ENCODE measurements at places on chromosomes 2 and 18.

DNA sequence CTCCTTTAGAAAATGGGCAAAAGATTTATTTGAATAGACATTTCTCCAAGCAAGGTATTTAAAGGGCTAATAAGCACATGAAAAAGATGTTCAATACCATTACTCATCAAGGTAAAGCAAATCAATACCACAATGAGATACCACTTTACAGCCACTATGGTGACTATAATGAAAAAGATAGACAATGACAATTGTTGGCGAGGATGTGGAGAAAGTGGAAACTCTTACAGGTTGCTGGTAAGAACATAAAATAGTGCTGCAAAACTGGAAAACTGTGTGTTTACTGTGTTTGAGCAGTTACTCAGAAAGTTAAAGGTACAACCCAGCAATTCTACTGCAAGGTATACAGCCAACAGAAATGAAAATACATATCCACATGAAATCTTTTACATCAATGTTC is 31.9 kb upstream of the RNU4ATAC start:
- DNase-seq, result no peak

DNA sequence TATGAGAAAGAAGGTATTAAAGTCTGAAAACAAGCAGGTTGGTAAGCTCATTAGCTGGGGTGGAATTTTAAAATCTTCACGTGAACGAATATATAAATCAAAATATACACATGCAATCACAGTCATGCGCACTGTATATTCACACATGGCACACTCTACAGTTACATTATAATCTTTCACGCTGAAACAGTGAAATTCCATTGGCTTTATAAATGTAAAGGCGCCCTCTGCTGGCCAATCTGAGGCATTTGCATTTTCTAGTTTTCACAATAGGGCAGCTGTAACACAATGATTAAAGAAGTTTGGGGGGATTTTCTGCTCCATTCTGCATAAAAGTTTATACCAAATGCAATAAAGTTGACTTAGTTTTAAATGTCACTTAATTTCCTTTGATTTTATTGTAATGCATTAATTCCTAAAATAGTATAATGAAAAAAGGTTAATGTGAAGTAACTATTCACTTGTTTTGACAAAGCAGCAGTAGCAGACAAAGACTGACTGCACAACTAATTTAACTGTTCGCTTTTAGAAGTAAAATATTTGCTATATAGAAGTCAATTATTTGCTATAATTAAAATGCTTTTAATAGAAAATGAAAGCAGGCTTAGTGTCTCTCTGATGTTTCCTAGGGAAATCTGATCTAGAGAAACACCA is 17.2 kb downstream of the IFIH1 start:
- DNase-seq, result peak; percentile 54

GRCh38 chr2:209367075-209367747 is 56.6 kb upstream of the MAP2 start:
- no peak for DNase-seq

DNA sequence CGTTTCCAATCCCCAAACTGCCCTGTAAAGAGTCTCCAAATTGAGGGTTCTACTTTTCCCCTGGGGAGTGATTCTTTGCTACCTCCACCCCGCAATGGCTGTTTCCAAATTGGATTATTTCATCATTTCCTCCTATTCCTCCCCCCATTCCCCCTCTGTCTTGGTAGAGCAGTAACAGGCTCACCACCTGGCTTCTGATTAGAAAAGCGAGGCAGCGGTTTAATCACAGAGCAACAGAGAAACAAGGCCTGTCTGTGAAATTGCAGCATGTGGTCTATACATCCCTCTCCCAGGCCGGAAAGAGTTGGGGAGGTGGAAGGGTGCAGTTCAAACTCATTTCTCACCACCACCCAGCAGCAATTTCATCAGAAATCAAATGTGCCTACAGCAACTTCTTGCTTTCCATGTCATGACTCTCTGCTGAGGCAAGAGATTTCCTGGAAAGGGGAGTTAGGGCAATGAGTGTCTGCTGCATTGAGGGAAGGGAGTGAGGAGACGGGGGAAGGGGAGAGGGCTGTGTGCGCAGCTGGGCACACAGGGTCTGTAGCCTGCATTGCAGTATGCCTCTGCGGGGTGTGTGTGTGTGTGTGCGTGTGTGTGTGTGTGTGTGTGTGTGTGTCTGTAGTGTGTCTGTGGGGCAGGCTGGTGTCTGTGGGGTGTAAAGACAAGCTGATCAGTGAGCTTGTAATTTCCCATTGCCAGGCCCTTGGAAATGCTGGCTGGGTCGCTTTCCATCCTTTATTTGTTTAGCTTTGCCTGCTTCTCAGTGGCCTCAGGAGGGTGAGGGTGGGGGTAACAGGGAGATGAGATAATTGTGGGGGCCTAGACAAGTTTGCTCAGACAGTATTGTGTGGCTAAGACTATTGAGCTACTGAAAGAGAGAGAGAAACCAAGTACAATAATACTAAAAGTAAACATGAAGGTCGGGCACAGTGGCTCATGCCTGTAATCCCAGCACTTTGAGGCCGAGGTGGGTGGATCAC is 13.5 kb upstream of the IGFBP2 start:
- DNase-seq, result no peak

GRCh38 chr2:99297994-99298393 is 3.0 kb downstream of the LYG1 start:
- DNase-seq, result no peak

GRCh38 chr2:148209603-148210002 is 188.7 kb downstream of the MBD5 start:
- DNase-seq, result no peak

GRCh38 chr2:178804791-178805190 is 2.4 kb downstream of the TTN start:
- no peak for DNase-seq

GRCh38 chr2:167784084-167784425 is 463.3 kb downstream of the STK39 start:
- DNase-seq, result no peak

DNA sequence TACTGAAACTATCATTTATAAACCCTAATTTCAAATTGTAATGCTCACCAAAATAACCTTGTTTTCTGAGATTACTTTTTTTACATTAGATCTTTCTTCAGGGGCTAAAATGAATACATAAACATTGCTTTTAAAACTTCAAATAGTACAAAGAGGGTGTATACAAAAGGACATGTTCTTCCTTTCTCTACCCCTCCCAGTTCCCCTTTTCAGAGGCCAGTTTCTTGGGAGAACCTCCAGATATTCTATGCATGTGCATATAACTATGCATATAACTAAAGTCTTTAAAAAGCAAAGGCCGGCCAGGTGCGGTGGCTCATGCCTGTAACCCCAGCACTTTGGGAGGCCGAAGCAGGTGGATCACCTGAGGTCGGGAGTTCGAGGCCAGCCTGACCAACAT is 10.6 kb upstream of the FAM117B start:
- no peak for DNase-seq

DNA sequence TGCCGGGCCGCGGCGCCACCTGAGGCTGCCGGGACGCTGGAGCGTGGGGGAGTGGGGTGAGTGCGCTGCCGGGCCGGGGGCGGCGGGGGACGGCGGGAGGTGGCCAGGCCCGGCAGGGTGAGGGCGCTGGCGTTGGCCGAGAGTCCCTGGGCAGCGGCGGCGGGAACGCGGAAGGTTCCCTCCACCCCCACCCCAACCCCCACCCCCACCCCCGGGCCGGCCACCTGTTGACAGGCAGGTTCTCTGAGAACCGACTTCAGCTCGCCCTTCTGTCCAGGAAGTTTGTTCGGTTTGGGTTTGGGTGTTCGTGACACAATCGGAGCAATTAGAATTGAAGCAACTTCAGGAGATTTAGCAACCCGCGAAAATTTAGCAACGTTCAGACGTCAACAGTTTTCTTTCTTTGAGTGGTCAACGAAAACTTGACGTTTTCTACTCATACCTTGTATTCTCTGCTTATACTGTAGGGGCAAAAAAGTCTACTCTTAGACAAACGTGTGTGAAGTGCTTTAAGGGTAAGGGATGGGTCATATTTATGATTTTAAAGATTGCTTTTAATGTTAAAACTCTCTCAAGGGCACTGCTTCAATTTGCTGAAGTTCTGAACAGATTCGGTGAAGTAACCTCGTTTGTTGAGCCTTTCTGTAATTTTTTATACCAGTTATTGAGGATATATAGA is 9.3 kb downstream of the OTX1 start:
- no peak for DNase-seq

GRCh38 chr18:27449104-27449503 is 264.0 kb upstream of the CHST9 start:
- DNase-seq, result no peak

DNA sequence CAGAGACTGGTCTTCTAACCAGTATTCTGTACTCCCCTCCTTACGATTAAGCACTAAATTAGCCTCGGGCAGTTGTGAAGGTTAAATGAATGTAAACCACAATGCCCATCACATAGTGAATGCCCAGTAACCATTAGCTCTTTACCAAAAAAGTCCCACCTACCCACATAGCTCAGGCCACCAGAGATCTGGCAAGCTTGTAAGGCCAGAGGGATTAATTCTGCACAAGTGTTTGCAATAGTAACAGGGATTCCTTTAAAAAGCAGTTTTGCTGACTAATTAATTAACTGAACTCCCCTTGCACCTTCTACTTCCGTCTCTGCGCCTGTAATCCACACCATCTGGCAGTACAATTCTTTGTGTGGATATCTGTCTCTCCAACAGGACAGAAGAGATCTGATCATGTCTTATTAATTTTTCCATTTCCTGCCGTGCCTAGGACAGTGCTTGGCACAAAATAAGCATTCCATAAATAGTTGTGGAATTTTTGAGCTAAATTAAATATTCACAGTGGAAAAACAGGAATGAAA is 36.2 kb upstream of the IGFBP2 start:
- DNase-seq, result peak; percentile 62

GRCh38 chr2:70934981-70935380 is 719 bp upstream of the ATP6V1B1 start:
- DNase-seq, result no peak

DNA sequence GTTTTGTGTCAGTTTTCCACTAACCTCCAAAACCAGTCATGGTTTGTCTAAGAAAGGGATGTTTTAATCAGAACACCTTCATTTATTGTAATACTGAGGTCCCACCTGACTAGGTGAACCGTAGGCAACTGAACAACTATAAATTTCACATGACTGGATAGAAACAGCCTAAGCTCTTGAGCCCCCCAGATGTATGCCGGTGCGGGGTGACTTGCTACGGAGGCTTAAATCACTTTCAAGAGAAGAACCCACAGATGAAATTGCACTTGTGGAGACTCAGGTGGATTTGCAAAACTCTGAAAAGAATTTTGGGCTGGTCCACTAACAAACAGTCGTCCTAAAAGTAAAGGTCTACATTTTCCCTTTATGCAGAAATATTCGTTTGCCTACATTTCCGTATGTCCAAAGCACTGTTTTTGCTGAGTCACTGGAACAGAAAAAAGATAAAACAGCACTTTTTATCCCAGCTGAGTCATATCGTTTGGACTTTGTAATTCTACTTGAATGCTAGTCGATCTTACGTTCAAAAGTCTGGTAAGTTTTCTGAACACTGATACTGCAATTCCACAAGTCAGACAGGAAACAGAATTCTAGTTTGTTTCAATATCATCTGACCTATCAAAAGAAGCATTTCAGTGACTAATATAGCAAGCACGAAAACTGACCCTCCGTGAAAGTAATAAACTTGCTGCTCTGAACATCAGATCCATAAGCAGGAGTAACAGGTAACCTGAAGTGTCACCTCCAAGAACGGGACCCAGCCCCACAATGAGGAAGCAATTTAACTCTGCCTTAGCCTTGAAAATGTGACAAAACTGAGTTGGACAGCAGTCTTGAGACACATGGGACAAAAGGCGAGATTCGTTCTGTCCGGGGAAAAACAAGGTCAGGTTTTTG is 18.1 kb downstream of the ZNF516 start:
- no peak for DNase-seq

DNA sequence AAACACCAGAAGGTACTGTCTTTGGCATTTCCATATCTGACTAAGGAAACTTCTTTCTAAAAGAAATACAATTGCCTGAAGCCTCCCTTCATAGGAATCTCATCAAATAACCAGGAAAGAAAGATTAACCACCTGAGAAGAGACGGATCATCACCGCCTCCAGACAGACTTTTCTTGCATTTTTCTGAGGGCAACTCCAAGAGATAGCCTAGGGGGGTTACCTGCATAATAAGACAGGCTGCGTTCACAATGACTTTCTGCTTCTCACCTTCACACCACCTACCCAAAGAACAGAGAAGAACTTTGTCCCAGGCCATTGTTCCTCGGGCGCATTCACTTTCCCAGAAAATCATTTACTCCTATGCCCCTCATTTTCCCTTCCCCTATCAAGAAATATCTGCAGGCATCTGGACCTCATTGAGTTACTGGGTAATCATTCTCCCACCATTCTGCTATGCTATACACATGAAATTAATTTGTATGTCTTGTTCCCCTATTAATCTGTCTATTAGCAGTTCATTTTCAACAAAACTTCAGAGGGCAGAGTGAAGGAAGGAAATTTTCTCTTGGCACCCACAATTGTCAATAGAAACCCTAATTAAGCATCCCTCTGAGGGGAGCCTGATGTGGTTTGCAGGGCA is 8.3 kb upstream of the POMC start:
- DNase-seq, result no peak

DNA sequence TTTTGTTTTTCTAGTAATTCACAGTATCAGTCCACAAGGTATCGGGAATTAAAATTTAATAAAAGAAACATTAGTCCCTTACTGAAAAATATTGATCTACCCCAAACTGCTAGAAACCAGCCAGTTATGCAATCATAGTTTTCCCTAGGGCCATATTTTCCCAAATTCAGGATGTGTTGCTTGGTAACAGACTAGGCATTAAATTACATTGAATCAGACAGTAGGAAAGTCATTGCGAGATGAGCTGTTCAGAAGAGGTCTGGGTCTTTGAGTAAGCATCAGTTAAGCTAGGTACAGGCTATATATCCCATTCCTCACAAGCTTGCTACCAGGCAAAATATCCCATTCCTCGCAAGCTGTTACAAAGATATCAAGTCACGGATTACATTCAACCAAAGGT is 123.0 kb upstream of the CCDC150 start:
- DNase-seq, result no peak

GRCh38 chr2:38533180-38533579 is 69.5 kb downstream of the HNRNPLL start:
- DNase-seq, result no peak

DNA sequence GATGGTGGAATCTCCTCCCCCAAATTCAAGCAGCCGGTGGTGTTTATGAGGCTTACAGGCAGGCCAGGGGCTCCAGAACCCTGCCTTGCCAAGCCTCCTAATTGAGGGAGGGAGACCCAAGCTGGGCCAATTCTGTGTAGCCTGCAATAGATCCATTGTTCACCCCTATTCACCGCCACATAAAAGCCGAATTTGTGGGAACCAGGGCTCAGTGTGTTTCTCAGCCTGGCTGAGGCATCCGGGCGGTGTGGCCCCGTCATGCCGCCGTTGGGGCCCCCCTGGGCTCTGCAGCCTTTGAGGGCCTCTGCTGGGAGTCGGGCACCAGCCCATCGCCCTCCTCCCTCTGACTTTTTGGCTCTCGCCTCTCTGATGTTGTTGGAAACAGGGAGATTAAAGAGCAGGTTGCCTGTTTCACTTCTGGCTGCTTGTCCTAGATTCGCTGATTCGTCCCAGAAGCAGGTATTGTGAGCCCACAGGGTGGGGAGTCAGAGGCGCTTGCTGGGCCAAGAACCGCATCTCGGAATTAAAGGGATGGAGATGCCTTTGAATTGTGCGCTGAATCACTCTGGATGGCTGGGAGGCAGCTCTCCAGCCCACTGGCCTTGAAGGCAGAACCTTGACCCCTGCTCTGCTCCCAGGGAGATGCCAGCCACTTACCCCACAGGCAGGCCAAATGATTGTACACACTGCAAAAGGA is 14.7 kb upstream of the OTOS start:
- no peak for DNase-seq

All from NCI-H446 treated with DMSO at 0.1 percent for 48 hours (cell line).